ENCODE measurements at places on chromosomes 3 and 15.

- no peak for DNase-seq
Measured at GRCh38 chr3:118577055-118577777, 457.4 kb downstream of the IGSF11 start.

GRCh38 chr3:52507359-52507758 lies 12.2 kb downstream of the STAB1 start:
- no peak for DNase-seq

DNA sequence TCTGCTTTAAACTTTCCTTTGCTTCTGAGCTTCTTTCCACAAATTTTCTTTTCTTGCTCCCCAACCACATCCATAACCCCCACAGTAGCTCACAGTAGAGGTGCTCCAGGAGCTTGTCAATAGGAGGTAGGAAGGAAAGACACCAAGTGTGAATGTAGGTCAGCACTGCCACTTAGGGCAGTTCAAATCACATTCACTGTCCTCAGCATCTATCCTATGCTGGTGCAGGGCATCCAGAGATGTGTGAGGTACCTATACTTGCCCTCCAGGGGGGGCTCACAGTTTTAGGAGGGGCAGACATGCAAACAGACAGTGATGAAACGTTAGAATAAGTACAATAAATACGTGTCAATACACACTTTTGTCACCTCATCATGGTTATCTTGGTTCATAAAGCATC lies 1.5 kb upstream of the SPSB4 start:
- DNase-seq = no peak

DNA sequence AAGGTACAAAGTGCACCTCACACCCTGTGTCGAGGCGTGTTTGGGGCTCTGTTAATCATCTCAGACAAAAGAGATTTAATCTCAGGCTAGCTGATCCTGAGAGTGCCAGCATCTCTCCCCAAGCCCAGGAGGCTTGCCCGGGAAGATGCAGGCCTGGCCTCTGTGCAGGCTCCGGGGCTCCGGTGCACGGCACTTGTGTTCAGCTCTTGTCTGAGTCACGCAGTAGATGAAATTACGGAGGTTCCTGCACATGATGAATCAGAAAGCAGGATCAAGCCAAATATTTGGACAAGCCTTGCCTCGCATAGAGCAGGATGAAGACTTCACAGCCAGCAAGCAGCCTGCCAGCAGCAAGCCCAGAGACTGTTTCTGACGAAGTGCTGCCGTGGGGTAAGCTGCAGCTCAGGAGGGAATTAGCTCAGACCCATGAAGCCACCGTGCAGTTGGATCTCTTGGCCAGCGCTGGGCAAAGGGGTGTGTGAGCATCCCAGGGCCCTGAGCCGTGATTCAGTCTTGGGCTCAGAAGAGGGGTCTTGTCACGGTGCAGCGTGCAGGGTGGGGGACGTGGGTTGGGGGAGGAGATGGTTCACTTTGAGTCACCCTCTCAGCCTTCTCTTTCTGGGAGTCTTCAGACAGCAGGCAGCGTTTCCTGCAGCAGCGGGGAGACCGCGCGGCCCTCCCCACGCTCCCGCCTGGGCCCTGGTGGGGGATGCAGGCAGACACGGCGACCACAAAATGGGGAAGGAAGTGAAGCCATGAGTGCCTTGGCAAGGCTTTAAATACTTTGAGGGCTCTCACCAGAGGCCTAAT lies 89.2 kb upstream of the MEF2A start:
- DNase-seq = no peak

DNA sequence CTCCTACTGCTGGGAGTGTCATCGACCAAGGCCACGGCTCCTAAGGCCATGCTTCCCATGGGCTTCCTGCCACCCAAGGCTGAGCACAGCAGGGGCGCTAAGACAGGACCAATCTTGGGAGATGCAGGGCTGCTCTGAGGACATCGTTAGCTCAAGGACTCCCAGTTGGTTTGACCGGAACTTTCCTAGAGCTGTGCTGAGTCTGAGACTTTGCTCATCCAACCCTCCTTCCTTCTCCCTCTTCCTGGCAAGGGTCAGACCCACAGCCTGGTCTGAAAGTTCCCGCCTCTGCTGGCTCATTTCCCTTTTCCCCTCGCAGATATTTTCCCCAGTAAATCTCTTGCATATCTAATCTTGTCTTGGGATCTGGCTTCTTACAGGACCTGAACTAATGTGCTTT lies 57.2 kb downstream of the EPHB3 start:
- no peak for DNase-seq

DNA sequence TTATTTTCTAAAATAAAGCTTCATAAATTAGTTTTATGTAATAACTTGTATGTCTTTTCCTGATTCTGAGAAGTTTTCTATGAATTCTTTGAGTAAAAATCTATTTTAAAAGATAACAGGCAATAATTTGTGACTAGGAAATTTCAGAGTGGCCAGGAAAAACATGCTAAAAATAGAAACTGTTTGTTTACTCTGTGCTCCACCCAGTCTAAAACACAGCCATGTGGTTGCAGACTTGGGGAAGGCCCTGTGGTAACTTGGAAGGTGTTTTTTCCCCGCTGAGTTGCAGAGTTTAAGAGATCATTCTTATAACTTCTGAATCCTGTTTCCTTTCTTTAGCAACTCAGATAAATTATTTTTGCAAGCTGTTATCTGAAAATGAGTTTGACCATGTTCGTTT lies 21.9 kb downstream of the PLCL2 start:
- DNase-seq = no peak

- DNase-seq = peak; percentile 48
Measured at GRCh38 chr3:124584552-124585391, 145.5 kb upstream of the UMPS start.

DNA sequence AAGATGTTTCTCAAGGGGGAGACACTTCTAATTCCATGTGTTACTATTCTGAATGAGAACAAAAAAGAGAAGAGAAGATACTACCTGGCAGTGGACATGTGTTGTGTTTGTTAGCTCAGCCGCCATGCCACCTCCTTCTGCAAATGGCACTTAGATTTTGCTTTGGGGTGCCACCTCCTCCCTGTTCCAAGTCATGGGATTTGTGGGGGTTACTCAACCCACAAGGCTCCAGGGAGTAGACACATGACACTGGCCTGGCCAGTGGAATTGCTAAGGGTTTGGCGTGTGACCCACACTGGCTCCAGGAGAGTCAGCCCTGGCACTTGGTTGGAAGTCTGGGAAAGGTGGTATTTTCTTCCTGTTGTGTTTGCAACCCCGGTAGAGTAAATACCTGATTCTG lies 129.1 kb downstream of the ZNF621 start:
- DNase-seq = no peak
